ENCODE measurements at places on chromosomes 7 and 10.

GRCh38 chr10:6951732-6952131, 371.7 kb upstream of the PRKCQ start:
- DNase-seq: no peak

DNA sequence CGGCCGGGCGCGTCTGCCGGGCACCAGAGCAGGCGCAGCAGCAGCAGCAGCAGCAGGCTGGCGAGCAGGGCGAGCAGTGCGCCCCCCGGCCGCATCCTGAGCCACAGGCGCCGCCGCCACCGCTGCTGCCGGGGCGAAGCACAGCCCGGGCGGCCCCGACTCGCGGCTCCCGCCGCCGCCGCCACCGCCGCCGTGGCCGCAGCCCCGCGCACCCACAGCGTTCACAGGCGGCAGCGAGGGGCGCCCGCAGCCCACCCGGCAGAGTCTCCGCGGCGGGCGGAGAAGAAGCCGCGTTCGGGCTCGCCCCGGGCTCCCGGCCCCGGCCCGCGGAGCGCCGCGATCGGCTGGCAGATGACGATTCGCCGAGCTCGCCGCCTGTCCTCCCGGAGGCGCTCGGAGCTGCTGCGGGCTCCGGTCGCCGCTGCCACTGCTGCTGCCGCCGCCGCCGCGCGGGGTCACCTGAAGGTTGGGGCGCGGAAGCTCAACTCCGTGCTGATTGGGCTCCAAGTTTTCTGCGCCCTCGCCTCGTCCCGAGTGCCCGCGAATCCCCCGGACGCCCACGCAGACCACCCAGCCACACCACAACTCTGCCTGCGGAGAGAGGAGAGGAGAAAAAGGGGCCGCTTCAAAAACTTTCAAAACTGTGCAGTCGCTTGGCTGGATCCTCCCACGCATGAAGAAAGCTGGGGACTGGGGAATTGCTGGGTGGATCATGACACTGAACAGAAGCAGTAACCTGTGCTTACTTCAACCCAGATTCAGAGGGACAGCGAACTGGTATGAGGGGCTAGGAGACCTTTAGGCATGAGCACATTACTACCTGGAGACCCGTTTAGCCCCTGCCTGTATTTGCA, at the start of gene ST8SIA6:
TSS of gene ST8SIA6 (minus strand) at position 435 of the 854 bp plus-strand sequence. CDS start at position 95, 340 bp downstream.
- peak; percentile 69 for DNase-seq

GRCh38 chr10:73086816-73087215, 9.8 kb downstream of the P4HA1 start:
- no peak for DNase-seq

- no peak for DNase-seq
Measured at GRCh38 chr7:123994449-123994848, 38.4 kb downstream of the TMEM229A start.

Data from sciatic nerve (tissue), 2 donors.